ENCODE measurements at places on chromosomes 12 and 14.

DNA sequence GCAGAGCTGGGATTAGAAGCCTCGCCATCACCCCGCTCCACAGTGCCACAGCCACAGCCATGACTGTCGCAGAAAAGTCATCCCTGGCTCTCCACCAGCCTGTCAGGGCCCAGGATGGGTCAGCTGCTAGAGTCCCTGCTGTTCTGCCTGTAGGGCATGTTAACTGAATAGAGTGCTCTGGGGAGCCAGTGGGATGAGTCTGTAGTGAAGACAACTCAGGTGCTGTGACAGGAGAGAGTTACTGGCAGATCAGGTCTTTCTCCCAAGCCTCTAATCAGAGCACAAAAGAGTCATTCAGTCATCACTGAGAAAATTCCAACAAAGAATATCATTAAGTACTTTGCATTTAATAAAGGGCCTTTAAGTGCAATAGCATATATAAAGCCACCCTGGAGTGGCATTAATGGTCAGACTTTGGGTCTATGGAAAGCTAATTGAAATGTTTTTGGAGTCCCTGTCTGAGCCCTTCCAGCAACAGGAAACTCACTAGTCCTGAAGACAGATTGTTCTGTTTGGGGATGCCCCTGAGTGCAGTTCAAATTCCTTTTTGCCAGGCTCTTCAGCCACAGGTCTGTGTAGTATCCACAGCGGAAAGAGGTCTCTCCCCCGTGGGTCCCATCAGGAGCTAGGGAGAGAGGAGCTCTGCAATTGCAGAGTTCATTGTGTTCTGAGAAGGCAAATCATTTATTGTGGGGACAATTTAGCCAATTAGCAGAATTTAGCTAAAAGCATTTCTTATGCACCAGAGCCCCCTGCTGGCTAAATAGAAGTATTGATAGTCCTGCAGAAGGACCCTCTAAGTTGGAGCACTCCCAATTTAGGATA is 45.2 kb upstream of the C14orf132 start:
- no peak for DNase-seq

GRCh38 chr14:41925409-41925808 is 318.7 kb downstream of the LRFN5 start:
- DNase-seq: no peak

DNA sequence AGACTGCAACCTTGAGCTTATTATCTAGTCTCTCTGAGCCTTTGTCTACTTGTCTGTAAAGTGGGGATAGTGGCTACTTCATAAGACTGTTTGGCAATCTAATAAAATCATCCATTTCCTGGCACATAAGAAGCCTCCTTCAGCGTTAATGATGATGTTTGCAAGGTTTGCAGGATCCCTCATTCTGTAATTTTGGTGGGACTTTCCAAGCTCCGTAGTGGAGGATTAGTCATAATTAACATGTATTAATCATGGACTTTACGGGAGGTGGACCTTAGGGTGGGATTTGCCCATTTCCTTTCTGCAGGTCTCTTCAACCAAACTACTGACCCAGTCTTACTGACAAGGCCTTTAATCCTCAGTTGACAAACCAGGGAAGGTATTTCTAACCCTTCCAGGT is 66.2 kb downstream of the NTF3 start:
- DNase-seq: no peak

GRCh38 chr12:92757597-92758121 is 54.9 kb downstream of the PLEKHG7 start:
- no peak for DNase-seq

DNA sequence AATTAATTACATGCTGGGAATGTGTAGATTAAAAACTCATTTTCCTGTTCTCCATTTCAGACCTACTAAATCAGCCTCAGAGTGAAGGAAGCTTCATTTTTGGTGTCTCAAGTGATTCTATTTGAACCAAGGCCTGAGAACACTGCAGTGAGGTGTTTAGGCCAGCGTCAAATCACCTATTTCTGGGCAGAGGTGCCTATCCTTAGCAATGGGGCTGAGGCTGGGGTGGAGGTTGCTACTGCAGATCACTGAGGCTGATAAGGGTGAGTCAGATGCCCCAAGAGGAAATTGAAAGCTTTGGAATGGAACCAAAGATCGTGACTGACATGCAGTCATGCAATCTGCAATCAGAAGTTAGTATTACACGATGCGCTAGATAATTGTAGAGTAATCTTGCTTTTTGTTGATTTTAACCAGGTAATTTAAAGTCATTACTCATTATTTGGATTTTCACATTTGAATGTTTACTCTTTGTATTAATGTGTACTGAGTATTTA is 4.4 kb downstream of the TXNRD1 start:
- no peak for DNase-seq

DNA sequence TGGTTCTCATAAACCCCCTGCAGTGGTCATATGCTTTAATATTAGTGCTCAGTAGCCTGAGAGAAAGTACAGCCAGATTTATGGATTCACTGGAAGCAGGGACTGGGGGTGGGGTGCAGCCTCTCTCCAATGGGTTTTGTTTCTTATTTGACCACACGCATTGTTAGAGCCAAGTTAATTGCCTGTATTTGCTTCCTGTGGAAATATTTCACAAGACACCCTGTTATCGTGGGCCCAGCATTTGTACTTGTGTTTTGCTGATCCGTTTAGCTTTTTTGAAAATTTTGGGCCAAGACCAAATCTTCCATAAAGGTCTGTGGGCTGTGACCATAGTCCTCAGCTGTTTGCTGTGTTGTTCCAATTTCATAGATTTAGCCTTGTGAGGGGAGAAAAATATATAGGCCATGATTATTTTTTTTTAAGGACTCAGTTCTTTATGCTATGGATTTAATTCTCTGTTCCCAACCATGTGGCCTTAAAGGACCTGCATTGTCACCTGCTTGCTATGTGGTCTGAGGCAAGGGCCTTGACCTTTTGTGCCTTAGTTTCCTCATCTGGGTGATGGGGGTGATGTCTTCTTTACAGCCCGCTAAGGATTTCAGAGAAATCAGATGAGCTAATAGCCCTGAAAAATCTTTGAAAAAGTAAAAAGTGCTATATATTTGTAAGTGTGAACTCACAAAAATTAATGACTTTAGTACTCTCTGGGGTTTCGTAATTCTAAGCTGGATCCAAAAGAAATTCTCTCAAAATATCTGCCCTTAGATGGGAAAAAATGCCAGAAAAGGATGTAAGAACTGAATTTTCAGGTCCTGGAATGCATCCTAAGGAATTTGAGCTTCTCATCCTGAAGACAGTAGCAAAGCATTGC is 370.2 kb downstream of the DPF3 start:
- no peak for DNase-seq

- DNase-seq: no peak
Measured at GRCh38 chr14:98364961-98365360, 907.0 kb downstream of the BCL11B start.

GRCh38 chr12:121538699-121539061 is 42.1 kb downstream of the KDM2B start:
- DNase-seq: no peak

- no peak for DNase-seq
Measured at GRCh38 chr14:68245146-68246073, 425.8 kb downstream of the RAD51B start.

DNA sequence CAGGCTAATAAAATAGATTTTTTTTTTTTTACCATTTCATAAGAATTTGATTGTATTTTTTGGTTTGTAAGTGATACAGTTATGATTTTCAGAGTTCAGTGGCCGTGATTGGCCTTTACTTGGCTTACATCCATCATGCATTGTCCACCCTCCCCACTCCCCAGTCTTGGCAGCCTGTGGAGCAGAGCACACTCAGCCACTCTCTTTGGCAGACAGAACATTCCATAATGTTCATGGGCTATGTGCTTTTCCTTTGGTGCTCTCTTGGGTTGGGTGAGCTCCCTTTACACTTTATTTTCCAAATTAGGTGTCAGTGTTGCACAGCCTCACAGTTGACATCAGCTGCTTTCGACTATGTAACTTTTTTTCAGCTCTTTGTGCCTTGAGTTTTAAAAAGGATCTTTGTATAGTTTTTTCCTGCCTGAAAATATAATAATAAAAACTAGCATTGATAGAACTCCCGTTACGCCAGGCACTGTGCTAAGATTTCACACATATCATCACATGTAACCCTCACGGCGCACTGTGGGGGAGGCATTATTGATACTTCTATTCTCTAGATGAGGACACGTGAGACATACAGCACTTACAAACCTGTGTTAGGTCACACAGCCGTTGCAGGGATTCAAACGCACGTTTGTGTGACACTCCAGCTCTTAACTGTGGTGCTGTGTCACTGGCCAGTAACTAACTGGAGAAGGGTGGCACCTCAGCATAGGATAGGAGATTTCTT is 21.5 kb downstream of the SUDS3 start:
- DNase-seq: no peak

- no peak for DNase-seq
Measured at GRCh38 chr12:88509851-88510250, 70.4 kb downstream of the KITLG start.

DNA sequence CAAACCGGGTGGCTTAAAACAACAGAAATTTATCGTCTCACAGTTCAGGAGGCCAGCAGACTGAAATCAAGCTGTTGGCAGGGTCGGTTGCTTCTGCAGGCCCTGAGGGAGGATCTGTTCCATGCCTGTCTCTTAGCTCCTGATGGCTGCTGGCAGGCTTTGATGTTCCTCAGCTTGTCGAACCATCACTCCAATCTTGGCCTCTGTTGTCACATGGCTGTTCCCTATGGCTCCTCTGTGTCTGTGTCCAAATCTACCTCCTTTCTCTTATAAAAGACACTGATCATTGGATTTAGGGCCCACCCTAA is 14.0 kb downstream of the NFATC4 start:
- DNase-seq: no peak

- DNase-seq: peak; percentile 2
Measured at GRCh38 chr12:576615-577110, 86.6 kb downstream of the NINJ2 start.

DNA sequence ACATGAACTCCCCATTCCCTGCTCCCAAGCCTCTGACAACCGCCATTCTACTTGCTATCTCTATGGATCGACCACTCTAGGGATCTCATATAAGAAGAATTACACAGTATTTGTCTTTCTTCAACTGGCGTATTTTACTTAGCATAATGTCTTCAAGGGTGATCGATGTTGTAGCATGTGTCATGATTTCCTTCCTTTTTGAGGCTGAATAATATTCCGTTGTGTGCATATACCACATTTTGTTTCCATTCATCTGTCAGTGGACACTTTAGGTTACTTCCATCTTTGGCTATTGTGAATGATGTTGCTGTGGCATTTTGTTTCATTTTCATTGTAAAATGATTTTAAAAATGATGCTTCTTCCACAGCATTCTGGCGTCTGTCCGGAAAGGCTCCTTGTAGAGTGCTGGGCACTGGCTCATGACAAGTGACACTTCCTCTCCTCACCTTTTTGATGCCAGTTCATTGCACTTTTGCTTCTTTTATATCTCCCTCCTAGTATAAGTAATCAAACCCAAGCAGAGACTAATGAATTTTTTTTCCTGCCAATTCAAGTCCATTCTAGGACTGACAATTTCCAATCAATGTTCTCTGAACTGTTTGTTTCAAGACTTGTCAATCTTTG is 39.3 kb downstream of the SCN8A start:
- no peak for DNase-seq

- DNase-seq: no peak
Measured at GRCh38 chr12:3974883-3975282, 101.7 kb upstream of the PARP11 start.

DNA sequence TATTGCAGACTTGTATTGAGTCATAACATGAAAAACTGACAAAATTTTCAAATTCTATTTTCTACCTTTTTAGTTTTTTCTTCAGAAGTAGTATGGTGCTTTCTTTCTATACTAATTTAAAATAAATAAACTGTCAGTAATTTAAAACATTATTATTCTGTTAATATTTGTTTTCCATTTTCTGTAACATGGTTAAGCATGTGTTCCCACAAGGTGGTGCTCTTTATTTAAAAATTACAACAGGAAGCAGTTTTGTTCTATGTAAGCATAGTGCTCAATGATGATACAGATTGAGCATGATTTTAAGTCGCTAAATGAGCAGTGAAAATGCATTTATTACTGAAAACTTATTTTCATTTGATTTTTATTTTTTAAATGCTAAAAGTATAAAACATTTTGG is 114.6 kb downstream of the PPFIA2 start:
- no peak for DNase-seq

DNA sequence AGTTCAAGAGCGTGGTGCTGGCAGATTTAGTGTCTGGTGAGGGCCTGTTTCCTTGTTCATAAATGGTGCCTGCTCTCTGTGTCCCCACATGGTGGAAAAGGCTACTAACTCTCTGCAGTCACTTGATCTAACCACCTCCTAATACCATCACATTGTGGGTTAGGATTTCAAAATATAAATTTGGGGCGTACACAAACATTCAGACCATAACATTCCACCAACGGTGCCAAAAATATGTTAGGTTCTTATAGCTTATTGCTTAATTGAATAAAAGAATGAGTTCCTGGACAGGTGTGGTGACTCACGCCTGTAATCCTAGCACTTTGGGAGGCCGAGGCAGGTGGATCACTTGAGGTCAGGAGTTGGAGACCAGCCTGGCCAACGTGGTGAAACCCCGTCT is 3.4 kb upstream of the DYRK2 start:
- no peak for DNase-seq

DNA sequence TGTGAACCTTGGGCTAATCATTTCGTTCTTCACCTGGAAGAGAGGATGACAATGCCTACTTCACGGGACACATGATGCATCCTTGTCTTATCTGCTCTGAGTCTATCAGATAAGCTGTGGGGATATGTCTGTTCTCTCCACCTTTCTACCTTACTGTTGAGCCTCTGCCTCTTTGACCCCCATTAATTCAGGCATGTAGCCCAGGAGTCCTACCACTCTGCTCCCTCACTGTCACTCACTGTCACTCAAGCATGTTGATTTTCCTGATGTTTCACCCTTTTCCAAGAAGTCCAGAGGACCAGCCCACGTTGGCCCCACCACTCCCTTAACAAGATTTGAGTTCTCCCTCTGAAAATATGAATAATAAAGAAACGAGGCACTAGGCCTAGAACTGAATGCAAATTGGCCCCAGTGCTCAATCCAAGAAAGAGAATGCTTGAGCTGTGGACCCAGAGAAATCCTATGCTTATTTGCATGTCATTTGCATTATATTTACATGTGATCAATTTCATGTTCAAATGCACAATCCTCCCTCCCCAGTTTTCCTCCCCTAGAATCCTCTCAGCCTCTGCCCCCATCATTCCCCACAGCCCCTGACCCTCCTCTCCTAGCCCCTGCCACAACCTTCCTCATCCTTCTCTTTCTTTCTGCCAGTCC is 6.4 kb upstream of the SMUG1 start:
- DNase-seq: no peak

- no peak for DNase-seq
Measured at GRCh38 chr12:30243426-30243825, 452.2 kb downstream of the IPO8 start.

GRCh38 chr14:74308695-74309094 is 6.0 kb upstream of the ABCD4 start:
- DNase-seq: no peak

- no peak for DNase-seq
Measured at GRCh38 chr12:47422611-47423010, 283.2 kb downstream of the RPAP3 start.

GRCh38 chr12:93668919-93669418 is 8.2 kb upstream of the CRADD start:
- DNase-seq: no peak

Data from lower lobe of right lung (tissue), 2 donors.